Karpas-422 (cell line): ENCODE measurements at places on chromosomes 3 and 15. TPM values are rescaled to one million over a fixed set of nuclear protein-coding genes. Genes with fewer than 3 reads are reported as not detected.
A peak's percentile ranks its signal among the peaks of the same experiment; 100 is the strongest.

DNA sequence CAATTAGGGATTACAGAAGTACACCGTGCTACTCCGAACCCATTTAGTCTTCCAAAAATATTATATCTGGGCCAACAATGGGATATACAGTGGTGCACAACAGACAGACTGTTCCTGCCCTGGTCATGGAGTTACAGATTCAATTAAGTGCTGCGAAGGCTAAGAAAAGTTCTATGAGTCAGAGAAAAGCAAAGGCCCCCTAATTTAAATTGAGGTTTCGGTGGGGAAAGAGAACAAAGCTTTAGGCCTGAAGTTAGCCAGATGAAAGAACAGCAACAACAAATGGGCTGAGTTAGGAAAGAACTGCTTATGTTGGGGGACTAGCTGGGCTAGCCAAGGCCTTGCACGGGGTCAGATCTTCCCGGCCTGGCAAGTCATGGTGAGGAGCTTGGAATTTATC lies 131.8 kb downstream of the MDFIC2 start:
- no peak for DNase-seq

- DNase-seq: no peak
These were observed 125.1 kb downstream of the SHQ1 start for GRCh38 chr3:72722930-72723726.

DNA sequence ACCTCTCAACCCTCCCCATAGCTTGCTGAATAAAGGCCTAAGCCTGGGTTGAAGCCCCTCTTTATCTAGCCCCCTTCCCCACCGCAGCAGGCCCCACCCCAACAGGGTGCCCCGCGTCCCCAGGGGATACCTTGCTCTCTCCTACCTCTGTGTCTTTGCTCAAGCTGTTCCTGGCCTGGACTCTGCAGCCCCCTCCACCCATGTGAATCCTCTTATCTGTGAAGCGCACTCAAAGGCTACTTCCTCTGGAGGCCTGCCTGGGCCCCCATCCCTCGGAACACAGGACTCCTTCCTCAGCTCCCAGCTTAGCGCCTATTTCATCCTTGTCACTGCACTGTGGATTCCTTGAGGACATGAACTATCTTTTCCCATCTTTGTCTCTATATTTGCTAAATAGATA lies 61.4 kb upstream of the HERC1 start:
- no peak for DNase-seq

The NR1I2 gene
- total RNA-seq: 2.7 and 3.8 TPM in 2 replicates

The CSPG4 gene
- 0.11 TPM in 1 of 2 replicates, not detected in the other for total RNA-seq

The SLC49A4 gene
- 6.3 and 6.4 TPM in 2 replicates for total RNA-seq

DNA sequence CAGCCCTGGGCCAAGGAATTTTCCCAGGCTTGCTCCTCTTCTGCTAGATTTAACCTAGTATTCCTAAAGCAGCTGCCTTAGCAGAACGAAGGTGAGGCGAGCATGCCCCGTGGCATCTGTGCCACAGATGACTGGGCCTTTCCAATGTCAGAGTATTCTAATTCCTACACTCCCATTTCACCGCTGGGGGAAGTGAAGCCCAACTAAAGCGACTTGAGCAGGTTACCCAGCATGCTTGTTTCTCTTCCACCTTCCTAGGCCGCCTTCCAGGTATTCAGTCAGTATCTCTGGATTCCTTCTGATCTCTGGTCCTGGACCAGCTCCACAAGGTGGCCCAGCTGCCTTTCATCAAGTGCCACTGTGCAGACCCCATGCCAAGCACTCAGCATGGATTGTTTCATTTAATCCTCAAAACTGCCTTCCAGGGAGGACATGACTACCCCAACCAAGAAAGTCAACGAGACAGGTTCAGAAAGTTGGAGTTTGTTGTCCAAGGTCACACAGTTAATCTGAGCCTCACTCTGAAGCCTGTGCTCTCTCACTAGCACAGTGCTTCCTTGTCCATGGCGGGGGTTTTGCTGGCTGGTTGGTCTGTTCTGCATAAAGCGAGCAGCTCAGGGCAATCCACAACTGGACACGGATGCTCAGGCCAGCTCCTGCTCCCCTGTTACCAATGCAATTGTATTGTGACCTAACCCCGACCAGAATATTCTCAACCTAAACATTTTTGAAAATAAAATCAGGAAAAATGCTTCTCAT lies 15.1 kb downstream of the MYO5C start:
- no peak for DNase-seq

The PLAAT1 gene
- total RNA-seq: not detected in 2 replicates

The CEMIP gene
- not detected in 2 replicates for total RNA-seq

GRCh38 chr15:44585633-44586032 lies 48.7 kb downstream of the EIF3J start:
- no peak for DNase-seq

- DNase-seq: no peak
These were observed 50.1 kb downstream of the UMPS start for GRCh38 chr3:124780356-124780755.

GRCh38 chr15:57421110-57421509 lies 44.8 kb downstream of the CGNL1 start:
- DNase-seq: no peak

DNA sequence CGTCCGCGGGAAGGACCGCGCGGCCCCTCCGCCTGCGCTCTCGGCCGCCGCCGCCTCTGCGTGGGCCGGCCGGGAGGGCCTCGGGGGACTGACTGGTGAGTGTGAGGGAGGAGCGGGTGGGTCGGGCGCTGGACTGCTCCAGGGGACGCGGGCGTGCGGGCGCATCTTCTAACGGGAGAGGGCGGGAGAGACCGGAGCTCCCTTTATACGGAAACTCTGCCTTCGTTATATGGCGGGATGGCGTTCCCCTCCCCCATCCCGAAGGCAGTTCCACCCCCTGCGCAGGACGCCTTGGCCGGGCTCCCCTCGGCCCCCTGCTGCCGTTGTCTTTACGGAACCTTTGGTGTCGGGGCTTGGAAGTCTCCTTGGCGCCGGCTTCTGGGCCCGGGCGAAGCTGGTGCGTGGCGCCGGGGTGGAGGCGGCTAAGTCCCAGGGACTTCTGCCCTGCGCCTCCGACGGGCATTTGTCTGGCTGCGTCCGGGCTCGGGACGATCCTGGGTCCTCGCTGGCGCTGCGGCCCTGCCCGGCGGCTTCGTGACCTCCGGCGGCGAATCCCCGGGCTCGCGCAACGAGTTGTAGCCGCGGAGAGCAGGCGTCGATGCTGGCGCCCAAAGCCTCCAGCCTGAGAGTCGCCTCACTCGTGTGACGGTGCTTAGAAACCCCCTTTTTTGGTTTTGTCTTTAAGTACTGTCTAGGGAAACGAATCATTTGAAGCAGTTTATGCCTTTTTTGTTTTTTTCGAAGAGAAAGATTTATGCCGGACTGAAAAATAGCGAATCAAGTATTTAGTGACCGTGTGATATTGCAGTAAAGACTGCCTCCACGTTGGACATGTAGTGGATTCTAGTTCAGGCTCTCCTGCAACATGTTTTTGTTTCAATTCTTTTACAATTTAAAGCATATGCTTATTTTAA lies 623 bp downstream of the ZNF639 start:
- DNase-seq: peak; percentile 87

The ACTC1 gene
- not detected in 2 replicates for total RNA-seq

- no peak for DNase-seq
These were observed 298 bp downstream of the BCL2L10 start for GRCh38 chr15:52112203-52112750.

The MLF1 gene
- not detected in 2 replicates for total RNA-seq

DNA sequence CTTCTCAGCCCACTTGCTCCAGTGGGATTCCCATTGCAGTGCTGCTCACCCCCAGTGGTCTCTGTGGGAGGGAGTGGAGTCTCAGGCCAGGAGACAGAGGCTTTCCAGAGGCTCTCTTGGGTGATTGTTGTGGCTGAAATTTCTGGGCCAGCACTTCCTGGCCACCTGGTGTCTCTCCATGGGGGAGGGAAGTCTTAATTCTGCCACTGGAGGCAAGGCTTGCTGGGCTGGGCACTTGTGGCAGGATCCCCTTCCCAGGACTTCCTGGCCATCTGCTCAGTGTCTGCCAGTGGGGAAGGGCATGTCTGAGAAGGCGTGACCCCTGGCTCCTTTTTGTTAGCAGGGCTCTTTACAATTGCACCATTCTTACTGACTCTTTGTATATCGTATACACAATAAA lies 351.8 kb downstream of the GABRB3 start:
- no peak for DNase-seq

DNA sequence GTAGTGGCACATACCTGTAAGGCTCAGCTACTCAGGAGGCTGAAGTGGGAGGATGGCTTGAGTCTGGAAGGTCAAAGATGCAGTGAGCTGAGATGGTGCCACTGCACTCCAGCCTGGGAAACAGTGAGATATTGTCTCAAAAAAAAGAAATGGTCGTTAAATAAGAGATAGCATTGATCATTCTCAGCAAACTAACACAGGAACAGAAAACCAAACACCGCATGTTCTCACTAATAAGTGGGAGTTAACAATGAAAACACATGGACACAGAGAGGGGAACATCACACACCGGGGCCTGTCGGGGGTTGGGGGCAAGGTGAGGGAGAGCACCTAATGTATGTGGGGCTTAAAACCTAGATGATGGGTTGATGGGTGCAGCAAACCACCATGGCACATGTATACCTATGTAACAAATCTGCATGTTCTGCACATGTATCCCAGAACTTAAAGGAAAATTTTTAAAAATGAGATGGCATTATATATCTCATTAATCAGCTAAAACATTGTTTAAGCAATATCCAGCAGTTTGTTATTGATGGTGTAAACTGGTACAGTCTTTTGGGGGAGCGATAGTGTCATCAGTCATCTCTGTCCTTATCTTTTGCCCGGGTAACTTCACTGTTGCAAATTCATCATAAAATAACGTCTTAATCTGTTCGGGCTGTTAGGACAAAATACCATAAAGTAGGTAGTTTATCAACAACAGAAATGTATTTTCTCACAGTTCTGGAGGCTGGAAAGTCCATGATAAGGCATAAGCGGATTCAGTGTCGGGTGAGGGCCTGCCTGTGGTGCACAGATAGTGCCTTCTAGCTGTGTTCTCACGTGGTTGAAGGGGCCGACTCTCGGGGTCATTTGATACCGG lies 1.7 kb upstream of the MAN2A2 start:
- peak; percentile 77 for DNase-seq

DNA sequence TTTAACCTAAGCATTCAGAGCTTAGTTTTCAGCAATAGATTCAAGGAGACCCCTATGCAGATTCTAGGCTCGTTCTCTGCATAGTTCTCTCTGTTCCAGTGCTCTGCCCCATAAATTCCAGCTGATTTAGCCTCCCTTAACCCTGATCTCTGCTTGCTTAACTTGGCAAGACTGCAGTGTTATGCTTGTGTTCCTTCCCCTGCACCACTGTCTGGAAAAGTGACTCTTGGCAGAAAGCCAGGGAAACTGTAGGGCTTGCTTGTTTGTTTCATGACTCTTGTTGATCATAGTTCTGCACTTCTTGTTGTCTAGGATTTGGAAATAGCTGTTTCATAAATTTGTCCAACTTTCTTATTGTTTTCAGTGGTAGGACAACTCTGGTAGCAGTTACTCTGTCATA lies 40.1 kb downstream of the ANAPC13 start:
- no peak for DNase-seq

DNA sequence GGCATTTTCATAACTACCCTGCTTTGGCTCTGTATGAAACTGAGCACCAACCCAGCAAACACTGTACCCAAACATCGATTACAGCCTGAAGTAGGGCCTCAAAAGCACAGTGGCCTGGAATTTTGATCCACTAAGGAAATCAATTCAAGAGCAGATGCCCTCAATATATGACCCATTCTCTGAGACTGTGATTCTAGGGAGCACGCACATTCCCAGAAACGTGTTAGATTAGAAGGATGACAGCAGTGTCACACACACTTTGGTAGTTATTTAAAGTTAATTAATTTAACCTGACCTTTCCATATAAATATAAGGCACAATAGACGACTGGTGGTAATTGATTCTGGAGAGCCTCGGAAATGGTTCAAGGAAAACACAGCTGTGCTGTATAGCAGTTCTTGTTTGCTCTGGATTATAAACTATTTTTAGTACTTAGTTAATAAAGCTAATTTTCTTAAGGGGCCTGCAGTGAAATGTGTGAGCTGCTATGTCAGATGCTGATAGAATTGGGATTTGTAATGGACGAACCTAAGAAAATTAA lies 126.3 kb upstream of the ZNF385D start:
- DNase-seq: no peak

DNA sequence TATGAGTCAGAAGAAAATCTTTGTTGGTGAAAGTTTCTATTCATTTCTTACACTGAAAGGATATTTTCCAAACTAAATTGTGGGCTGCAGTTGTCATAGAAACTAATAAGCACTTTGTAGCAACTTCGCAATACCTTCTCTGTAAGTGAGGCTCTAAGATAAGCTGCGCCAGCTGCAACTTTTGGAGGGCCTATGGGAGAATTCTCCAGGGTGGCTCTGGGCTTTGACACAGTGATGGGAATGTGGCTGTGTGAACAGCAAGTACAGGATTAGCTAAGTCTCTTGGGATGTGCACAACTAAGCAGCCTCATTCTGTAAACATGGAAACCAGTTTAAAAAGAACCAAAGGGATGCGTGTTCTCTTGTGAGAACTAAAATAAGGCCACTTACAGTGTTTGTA lies 124.6 kb upstream of the SGO1 start:
- no peak for DNase-seq

DNA sequence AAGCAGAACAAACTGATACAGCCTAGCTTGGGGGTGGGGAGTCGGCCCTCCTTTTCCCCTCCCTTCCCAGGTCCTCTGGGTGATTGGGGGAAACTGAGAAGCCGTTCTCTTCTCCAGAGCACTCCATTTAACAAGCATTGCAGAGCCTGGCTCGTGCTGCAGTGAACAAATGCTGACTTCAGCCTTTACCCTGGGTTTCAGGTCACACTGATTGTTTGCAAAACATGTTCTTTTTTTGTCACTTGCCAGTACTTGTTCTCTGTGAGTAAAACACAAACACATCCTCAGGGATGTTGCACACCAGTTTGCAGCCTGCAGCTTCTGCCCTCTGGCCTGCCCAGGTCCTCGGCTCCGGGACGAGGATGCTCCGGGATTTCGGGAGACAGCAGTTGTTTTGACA lies 132.8 kb downstream of the PGPEP1L start:
- no peak for DNase-seq
